ENCODE measurements at places on chromosomes 5 and 9.

DNA sequence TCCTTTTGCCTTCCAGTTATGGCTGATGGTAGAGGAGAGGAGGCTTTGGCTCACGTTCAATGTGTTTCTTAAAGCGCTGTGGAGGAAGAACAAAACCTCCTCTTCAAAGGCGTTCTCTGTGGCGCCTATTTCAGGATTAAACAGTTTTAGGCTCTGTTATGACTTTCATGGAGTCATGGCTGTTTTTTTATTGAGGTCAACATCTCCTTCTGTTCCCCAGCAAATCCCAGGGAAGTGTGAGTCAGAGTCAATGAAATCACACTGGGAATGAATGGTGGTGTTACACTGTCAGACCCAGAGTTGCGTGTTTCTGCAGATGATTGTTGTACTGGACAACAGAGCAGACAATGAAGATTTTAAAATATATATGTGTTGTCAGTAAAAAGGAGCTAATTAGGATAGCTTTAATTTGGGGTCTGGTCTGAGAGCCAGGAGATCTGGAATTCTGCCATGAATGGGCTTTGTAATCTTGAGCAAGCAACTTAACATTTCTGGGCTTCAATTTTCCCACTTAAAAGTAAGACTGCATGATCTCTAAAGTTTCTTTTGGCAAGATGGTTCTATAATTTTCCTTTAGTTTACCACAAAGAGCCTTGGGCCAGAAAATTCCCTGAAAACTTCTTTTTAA, 240.7 kb downstream of the CSNK1G3 start:
- no peak for DNase-seq

- DNase-seq, result no peak
Measured at GRCh38 chr5:17075236-17075635, 139.1 kb upstream of the MYO10 start.

DNA sequence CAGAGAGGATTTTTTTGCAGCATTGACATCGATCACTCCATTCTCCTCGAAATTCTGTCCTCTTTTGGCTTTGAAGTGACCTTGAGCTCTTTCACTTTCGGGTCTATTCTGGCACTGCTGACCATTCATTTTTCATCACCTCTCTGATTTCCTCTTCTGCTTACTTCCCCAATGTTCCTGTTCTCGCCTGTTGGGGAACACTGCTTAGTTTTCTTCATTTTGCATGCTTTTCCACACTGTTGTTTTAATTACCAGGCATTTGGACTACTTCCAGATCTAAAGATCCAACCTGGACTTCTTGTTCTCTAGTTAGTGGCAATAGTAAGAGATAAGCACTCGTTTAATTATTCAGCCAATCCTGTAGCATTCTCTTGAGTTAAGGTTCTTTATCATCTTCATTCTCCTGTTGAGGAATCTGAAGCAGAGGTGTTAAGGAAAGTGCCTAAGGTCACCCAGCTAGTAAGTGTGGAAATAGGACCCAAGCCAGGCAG, 53.4 kb downstream of the MAN2A1 start:
- DNase-seq, result no peak

- no peak for DNase-seq
Measured at GRCh38 chr5:151700820-151701219, 14.1 kb upstream of the SPARC start.

GRCh38 chr5:42491699-42492098, 68.5 kb downstream of the GHR start:
- DNase-seq, result no peak

- no peak for DNase-seq
Measured at GRCh38 chr9:93540305-93540704, 36.1 kb upstream of the PHF2 start.

DNA sequence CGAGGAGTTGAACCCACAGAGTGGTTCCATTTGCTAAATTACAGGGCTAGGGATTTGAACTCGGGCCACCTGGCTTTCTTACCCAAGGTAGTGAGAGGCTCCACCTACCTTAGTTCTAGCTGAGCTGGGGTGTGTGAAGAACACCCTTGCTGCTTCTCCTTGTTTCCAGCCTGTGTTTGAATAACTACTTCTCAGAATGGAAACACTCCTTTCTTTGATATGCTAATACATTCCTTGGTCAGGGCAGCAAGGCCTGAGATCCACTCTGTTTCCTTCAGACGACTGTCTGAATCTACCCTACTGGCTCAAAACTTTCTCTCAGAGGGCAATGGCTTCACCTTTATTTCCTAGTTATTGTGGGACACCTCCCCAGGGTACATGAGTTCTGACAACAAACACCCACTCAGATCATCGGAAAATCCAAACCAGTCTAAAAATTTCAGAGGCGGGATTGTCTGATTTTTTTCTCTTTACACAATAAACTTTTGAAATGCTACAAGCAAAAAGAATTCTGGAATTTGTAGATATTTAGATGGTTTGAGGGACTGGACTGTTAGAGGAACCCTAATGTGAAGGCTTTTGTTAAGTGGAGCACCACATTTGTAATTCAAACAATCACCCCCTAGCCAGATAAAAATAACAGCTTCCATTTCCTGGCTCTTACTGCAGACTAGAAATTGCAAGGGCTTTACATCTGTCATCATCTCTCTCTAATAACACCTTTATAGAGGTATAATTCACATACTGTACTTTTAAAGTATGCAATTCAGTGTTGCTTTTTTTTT, 4.0 kb upstream of the ATP6V1G1 start:
- DNase-seq, result no peak

Measured in activated naive CD8-positive, alpha-beta T cell treated with anti-CD3 and anti-CD28 coated beads, Interleukin-2, amount 50 U/mL, for 16 hours (primary cell).